ENCODE measurements at places on chromosomes 4 and X.

- no peak for DNase-seq
Measured at GRCh38 chr4:68396756-68397155, 46.9 kb upstream of the YTHDC1 start.

DNA sequence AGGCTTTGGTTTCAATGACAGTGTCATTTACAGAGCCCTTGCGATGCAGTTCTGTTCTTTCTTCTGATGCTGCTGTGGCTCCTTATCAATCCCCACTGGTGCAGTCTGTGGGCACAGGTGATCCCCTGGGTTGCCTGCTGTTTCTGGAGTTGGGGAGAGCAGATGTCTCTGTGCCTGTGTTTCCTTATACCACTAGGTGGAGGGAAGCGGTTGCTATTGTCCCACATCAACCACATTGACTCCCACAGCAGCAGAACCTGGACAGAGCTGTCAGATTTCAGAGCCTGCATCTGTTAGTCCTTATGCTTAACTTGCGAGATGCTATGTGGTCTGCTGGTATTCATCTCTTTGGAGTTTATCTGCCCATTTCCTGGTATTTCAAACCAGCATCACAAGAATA is 57.7 kb downstream of the NEIL3 start:
- DNase-seq: no peak

GRCh38 chrX:111168314-111168713 is 72.3 kb downstream of the PAK3 start:
- DNase-seq: no peak

- DNase-seq: no peak
Measured at GRCh38 chrX:77446908-77447652, at the start of gene FGF16. FGF16 (plus strand) TSS chrX:77447389; CDS start chrX:77447675, 286 bp downstream.

DNA sequence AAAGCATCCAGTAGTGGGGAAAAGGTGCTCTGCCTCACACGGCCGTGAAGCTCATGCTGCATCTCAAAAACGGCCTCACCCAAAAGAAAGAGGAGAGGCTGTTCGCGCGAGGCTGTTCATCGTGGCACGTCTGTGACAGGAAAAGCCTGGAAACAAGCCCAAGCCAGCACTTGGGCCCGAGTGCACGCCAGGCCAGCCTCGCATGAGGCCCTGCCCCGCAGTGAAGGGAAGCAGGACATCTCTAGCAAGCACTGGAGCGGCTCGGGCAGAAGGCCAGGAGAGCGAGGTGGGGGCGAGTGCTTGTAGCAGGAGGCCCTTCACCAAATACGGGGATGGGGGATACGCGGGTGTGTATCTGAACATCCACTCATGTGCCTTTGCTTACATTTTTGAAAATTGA is 39.9 kb upstream of the MXD4 start:
- no peak for DNase-seq

DNA sequence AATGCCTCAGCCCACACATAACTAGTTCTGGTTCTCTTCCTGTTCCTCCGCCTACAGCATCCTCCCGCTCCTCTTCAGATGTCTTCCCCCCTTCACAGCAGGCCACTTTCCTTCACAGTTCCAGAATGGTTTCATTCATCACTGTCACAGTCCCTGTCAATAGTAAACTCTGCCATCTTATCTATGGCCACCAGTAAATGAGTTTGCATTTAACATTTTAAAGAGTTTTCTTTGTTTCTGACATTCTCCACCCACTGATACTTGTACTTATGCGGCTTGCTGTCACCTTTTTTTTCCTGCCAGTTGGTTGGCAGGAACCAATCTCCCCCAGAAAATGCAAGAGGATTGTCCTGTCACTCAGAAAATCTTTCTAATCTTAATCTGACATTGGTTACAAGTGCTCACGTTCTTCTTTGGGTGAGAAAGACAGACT is 114.1 kb downstream of the GLUD2 start:
- no peak for DNase-seq

GRCh38 chrX:149938881-149939654 is 777 bp upstream of the EOLA2 start:
- DNase-seq: peak; percentile 81

DNA sequence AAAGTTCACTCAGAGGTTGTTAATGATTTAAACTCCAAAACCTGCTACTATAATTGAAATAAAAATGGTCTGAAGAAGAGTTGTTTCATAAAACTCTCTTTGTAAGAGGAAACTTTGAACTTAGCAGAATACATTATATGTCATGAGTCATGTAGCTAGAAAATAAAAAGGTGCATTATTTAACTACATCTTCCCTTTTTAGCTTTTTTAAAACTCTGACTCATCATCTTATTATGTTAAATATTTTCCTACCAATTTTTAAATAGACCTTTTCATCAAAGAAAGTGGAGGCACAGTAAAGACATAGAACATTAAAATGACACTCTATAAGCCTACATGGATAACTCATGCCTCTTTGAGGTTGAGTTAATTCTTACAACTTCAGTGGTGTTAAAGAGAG is 1.2 kb upstream of the ZNF827 start:
- DNase-seq: no peak

All from activated effector memory CD4-positive, alpha-beta T cell treated with Interleukin-2 at 50 U/mL for 16 hours (primary cell).